BJ (cell line): ENCODE measurements at places on chromosomes 4 and X. TPM values are rescaled to one million over a fixed set of nuclear protein-coding genes. Genes with fewer than 3 reads are reported as not detected.

GRCh38 chr4:143127621-143128020 is 57.1 kb upstream of the USP38 start:
- no peak for DNase-seq

- no peak for DNase-seq
Measured at GRCh38 chr4:1640190-1640589, 43.9 kb downstream of the FAM53A start.

Gene SOX3
- polyA plus RNA-seq = not detected in 2 replicates

DNA sequence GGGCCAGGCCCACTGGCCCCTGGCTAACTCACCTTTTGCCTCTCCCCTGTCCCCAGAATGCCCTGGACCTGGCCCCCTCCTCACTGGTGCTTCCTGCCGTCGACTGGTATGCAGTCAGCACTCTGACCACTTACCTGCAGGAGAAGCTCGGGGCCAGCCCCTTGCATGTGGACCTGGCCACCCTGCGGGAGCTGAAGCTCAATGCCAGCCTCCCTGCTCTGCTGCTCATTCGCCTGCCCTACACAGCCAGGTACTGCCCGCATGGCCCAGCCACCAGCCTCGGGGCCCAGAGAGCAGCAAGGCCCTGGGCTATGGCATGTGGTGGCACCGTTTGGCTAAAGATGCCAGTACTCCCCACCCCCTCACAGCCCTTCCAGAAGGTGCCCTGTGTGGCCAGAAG is 3.7 kb downstream of the ATP6AP1 start:
- DNase-seq = no peak

DNA sequence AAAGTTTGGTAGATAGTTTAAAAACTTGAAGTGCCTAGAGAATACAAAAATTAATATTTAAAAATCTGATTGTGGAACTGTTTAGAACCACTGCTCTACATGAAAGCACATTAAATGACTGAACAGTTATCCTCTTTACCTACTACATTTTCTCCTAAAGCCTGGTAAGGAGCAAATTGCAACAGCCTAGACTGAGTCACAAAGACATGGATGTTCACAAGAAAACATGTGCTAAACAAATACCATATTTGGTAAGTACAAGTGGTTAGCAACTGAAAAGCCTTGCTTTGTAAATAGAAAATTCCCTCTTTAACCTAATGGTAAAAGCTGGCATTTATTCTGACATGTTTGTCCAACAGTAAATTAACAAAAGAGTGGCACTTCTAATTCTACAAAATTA is 203.1 kb downstream of the FBXO8 start:
- DNase-seq = no peak

DNA sequence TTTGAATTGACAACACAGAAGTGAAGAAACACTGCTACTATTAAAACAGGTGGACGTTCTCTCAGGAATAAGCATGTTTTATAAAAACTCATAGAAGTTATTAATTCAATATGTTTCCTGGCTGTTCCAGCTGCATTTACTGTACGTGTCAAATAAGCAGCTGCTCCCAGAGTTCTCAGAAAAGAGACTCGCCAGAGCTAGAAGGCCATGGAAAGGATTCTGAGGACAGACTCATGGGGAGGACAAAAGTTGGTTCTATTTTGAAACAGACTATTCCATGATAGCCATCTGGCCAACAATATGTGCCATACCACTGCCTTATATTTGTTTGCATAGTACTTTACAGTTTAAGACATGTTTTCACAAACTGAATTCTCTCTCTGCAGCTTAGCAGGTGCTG is 136.5 kb downstream of the NR3C2 start:
- no peak for DNase-seq

GRCh38 chrX:51862920-51863319 is 30.5 kb upstream of the MAGED1 start:
- no peak for DNase-seq

Gene AR
- polyA plus RNA-seq = 11.4 and 13.9 TPM in 2 replicates

DNA sequence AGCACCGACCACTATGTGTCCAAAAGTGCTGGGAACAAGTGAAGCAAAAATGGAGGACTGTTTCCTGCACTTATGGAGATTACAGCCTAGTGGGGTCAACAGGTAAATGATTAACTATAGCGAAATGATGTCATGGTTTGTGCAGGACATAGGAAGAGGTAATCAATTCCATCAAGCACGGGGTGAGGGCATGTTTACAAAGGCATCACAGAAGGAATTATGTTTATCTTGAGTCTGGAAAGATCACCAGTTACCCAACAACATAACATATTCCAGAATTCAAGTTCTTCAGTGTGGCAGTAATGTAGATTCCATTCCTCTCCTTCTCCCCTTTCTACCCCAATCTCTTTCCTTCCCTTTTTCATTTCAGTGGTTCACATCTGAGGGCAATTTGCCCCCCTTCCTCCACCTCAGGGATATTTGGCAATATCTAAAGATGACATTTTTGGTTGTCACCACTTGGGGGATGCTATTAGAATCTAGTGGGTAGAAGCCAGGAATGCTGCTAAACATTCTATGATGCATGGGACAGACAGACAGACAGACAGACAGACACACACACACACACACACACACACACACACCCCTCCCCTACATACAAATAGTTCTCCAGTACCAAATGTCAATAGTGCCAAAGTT is 24.1 kb downstream of the FAM47E start:
- no peak for DNase-seq

Gene LDOC1
- 5.8 and 9.0 TPM in 2 replicates for polyA plus RNA-seq

Gene PHF8
- polyA plus RNA-seq = 10.6 and 11.2 TPM in 2 replicates

Gene GYPB
- polyA plus RNA-seq = not detected in 2 replicates

DNA sequence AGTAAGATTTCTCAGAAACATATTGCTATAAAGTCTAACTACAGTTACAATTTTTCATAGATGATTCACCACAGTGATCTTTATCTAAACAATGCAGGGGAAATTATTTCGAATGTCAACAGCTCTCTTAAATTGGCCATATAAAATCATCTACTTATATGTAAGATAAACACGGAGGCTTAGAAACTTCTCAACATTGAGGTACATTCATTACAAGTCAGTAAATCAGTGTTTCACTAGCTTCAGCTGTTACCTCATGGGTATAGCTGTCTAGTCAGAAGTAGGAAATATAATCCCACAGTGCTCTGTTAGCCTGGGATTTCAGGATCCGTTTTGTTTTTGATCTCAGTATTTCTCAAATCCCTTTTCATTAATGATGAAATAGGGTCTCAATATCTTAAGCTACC is 43.2 kb downstream of the PCDH7 start:
- no peak for DNase-seq

Gene GRIPAP1
- 23.4 and 23.5 TPM in 2 replicates for polyA plus RNA-seq

DNA sequence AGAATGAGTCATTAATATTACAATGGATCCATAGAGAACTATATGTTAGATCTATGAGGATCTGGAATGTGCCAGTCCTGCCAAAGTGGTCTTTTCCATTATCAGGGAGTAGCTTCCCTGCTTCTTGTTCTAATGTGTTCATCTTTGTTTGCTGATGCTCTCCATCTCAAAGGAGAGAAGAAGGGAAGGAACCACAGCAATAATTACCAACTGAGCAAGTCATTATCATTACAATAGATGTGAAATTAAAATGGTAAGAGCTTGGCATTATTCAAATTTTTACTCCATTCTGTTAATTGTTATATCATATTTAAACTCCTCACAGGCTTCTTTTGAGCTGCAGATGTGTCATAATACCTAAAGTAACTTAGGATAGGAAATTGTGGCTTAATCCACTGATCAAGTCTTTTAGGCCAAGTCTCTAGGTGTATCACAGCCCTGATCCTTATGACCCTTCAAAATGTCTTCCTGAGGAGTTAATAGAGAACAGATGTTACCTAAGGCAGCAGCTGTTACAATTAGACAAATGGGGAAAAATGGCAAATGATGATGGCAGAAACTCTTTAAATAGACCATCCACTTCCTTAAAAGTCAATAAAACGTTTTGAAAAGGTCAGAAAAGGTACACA is 1492.7 kb upstream of the IGFBP7 start:
- no peak for DNase-seq

Gene SHISA3
- 0.07 TPM in 1 of 2 replicates, not detected in the other for polyA plus RNA-seq

Gene PAGE2
- not detected in 2 replicates for polyA plus RNA-seq

DNA sequence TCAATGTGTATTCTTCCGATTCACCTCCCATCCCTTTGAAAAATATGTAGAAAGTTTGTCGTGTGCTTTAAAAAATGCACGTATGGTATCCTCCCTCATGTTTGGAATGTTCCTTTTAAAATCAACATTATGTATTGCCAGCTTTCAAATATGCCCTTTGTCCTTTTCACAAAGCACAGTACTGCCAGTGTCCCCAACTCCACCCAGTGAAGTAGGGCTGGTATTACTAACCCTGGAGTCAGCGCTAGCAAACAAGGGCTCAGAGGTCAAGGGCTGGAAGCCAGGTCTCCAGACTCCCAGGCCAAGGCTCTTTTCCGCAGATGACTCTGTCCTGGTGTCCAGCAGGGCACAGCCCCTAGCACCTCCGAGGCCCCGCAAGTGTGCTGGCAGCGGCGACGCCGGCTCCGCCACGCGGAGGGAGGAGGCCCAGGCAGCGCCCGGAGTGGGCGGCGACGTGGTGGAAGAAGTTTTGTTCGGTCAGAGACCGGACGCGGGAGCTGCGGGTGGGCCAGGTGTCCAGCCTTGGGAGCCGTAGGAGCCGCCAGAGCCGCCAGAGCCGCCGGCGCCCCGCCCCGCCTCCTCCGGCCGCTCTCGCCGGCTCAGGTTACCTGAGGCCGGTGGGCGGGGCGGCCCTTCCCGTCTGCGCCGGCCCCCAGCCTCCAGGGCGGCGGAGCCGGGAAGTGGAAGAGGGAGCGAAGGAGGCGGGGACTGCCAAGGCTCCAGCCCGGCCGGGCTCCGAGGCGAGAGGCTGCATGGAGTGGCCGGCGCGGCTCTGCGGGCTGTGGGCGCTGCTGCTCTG is at the start of gene IL13RA1:
TSS of gene IL13RA1 (plus strand) at position 720 of the 799 bp plus-strand sequence. CDS start at position 753, 33 bp downstream.
- DNase-seq = no peak

Gene ADRA2C
- polyA plus RNA-seq = 0.15 and 0.20 TPM in 2 replicates

Gene BCORL1
- polyA plus RNA-seq = 0.76 and 1.5 TPM in 2 replicates

DNA sequence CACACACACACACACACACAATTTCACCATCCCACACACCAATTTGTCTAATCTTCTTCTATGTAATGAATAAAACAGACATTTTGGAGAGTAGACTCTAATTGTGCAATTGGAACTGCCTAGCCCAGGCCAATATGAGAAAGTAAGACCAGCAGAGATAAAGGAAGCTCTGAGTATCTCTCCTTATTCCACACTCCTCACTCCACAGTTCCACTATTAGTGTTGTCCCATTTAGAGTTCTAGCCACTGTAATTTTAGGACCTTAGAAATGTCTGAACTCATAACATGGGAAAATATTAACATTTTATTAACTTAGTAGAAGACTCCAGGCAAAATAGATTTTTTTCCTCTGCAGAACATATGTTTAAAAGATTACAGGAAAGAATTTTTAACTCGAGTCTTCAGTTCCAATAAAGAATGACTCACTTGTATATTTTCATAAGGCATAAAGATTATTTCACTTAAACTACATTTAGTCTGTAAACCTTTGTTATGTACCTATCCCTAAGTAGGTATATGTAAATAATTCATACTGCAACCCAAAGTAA is 297.6 kb upstream of the INTU start:
- DNase-seq = no peak

- DNase-seq = no peak
Measured at GRCh38 chr4:151692821-151693673, 67.8 kb downstream of the GATB start.

DNA sequence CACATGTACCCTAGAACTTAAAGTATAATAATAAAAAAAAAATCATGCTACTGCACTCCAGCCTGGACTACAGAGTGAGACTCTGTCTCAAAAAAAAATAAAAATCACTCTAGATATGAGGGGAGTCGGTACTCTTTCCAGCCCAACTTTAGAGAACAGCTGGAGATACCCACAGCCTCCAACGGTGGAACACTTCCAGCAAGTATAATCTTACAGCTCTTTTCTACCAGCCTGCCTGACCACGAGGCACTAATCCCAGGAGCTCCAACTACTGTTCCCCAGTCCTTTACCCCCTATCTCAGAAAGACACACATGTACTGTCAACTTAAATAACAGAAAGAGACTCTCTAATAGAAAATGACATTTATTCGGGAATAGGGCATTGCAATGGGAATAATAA is 46.8 kb downstream of the STEEP1 start:
- DNase-seq = no peak

DNA sequence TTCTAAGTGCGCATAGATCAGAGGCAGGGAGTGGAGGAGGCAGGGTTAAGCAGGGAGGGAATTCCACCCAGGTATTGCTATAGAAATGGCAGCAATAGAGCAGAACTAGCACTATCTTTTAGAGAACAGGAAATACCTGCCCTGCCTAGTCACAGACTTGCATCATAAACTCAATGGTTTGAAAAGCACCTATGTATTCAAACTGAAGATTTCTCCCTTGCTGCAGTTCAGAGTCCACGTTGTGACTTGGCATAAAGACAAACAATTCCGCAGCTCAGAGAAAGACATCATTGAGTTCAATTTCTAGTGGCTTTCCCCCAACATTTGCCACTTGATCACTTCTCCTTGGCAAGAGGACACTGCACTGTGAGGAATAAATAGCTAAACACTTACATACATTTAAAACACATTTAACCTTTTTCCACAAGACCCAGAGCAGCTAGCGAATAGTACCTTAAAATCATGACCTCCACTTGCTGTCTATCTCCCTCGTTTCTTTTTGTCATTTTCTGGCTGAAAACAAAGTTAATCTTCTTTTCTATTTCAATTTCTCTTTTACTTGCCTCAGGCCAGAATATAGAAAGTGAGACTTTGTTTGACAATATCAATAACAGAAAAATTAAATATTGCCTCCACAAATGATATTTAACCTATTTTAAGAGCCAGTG is 42.4 kb downstream of the SLC7A11 start:
- DNase-seq = no peak

DNA sequence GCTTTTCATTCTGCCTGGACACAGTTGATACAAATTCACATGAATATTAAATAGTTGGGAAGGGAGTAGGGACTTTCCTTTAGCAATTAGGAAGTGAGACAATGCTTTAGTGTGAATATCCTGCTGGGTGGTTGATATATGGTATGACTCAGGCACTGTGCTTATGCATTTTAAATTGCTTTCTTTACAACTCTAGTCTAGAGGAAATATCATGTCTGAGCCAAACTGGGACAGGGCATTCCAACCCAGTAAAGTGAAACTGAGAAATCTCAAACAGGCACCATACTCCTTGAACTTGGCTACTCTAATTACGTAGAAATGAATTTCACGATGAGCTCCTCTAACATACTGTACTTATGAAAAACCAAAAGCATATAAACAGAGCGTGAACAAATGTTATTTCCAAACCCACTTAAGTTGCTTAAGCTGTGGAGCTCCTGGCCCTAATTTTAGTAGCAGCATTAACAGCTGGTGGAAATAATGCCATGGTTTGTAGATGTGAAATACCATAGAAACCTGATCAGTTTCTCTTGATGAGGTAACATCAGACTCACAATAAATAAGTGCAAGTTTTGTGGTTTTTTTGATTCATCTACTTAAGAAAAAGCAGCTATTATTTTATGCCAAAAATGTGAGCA is 242.9 kb upstream of the GK2 start:
- DNase-seq = no peak

Gene SPANXA2
- not detected in 2 replicates for polyA plus RNA-seq
